ENCODE measurements at places on chromosomes 1 and 21.

DNA sequence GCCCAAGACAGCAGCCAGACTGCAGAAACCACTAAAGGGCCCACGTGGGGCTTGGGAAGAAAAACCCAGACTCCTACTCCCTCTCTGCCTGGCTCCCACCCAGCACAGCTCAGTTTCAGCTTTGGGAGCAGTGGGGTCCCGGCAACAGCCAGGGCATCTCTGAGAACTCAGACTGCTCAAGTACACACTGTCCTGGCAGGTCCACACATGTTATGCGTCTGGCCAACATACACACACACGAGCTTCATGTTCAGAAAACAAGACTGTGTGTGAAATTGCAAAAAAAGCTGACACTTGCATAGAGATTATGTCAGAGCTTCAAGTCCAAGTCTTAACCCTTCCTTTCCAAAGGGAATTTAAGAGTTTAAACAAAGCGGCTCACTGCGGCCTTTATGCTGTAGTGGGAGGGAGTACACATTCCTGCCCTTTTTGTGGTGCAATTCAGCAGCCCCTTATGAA lies 136.6 kb upstream of the CD34 start:
- DNase-seq: no peak

DNA sequence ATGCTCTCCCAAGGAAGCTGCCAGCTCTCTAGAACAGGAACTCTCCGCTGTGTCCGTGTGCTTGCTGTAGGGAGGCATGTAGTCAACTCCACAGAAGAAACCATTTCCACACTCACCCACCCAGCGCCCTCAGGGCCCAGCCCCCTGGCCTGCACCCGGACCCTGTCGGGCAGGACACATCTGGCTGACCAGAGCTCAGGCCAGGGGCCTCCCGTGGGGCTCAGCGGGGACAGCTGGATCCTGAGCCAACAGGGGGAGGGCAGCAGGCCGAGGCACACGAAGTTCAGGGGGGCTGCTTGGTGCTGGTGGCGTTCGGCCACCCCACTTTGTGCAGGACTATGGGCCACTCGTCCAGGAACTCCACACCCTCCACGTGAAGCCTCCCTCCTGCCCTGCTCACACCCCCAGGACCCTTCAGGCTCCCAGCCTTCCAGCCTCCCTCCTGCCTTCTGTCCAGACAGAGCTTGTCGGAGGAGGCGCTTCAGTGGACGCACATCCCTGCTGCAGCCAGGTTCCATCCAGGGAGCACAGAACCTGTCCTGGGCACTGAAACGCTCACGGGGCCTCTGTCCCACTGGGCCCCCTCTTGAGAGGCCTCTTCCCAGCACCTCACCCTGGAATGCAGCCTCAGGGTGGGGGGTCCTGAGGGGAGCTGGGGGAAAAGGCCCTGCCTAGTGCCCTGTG lies 15.0 kb upstream of the FAAP20 start:
- no peak for DNase-seq

DNA sequence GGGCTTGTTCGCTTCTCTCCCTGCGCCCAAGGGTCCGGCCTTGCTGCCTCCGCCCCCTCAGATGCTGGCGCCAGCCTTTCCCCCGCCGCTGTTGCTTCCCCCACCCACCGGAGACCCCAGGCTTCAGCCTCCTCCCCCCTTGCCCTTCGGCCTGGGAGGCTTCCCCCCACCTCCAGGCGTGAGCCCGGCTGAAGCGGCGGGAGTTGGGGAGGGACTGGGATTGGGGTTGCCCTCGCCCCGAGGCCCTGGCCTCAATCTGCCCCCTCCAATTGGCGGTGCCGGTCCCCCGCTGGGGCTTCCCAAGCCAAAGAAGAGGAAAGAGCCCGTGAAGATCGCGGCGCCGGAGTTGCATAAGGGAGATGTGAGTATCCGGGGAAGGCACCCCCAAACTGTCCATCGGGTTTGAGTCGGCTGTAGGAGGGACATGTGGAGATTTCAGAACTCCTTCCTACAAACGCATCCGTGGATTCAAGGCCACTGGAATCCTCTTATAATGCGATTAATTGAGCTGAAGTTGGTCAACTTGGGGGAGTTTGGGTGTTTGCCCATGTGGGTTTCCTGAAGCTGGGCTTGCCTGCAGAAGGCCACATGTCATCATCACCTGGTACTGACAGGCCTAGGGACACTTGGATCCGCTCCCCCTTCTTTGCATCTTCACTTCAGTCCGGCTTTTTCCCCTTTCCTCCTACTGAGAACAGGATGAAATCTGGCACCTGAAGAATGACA lies 707 bp downstream of the PRCC start:
- DNase-seq: peak; percentile 32

DNA sequence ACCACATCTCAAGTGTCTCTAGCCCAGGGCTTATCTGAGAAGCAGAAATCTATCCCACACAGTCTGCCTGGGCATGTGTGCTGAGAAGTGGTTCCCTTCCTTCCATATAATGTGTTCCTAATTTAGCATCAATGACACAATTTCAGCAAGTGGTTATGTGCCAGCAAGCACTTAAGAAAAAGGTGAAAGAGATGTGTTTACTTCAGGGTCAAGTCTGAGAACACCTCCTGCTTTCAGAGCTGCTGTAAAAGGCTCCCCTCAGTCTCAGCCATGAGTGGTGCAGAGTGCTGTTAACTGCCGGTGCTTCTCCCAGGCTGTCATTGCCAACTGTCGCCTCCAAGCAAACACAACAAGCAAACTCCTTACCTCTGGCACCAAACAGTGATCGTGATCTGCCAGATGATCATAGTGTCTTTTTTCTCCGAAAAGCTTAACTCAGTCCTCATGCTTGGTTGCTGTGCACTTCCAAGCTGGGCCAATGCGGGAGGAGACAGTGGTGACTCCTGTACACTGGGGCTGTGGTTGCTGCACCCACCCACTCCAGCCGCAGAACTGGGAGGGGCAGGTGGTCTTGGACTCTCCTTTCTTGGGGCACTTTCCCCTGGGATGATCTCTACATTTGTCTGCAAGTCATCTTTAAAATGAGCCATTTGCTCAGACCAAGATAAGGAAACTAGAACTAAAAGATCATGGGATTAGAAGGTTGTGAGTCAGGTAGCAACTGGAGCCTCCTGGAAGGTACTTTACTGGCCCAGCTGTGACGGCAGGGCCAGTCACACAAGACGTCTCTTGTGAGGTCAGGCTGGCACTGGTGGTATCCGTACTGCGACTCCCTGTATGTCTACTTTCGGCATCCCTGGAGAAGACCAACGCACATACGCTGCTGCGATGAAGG lies 32.4 kb downstream of the ATP1A1 start:
- DNase-seq: no peak

DNA sequence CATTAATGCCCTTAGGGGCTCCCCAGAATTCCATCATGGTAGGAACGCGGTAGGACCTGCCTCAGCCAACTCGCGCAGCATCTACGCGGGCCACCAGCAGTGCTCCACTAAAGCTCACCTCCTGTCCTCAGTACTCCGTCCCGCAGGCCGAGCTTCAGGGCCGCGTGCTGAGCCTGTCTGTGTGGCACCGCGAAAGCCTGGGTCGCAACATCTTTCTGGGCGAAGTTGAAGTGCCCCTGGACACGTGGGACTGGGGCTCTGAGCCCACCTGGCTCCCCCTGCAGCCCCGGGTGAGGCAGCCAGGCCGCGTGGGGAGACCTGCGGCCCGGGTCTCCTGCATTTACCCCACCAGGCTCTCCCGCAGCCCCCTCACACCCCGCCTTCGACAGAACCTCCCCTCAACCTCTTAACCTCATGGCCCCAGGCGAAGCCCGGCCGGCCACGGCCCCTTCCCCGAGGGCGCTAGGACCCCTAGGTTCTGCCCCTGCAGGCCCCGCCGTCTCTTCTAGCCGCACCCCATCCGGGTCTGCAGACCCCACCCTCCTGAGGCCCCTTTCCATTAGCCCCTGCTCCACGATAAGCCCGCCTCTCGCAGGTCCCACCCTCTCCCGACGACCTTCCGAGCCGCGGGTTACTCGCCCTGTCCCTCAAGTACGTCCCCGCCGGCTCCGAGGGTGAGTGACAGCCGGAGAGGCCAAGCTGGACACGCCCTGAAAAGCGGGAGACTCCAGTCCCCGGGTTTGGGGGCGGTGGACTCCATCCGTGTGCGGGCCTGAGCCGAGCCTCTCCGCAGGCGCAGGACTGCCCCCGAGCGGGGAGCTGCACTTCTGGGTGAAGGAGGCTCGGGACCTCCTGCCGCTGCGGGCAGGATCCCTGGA lies 9.1 kb downstream of the SYTL1 start:
- no peak for DNase-seq

GRCh38 chr1:152941037-152941711 lies 5.8 kb upstream of the SPRR5 start:
- DNase-seq: no peak

DNA sequence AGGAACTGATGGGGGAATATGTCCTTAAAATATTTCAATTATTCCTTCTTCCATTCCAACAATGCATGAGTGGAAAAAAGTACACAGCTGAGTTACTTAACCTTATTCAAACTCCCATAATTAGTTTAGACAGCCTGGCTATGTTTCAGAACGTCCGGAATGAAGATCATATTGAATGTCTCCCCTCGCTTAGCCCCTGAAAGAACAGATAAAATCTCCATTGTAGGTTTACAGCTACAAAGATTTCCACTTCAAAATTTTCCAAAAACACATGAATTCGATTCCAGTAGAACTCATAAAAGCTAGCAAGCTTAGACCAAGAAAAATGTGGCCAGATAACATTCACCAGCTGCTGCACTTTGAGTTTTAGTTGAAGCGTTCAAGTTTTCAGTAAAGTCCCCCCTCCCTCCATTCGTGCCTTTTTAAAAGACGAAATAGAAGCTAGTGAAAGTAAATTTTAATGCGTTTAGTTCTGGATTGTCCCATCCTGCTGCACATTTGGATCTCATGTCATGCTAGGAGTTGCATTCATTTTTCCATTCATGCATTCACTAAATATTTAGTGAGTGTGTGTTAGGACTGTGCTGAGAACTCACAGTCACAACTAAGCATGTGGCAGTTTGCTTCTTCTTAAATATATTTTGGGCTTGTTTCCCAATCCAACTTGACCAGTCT lies 29.4 kb upstream of the SSX2IP start:
- DNase-seq: no peak

GRCh38 chr1:98053471-98054366 lies 132.9 kb upstream of the DPYD start:
- no peak for DNase-seq

DNA sequence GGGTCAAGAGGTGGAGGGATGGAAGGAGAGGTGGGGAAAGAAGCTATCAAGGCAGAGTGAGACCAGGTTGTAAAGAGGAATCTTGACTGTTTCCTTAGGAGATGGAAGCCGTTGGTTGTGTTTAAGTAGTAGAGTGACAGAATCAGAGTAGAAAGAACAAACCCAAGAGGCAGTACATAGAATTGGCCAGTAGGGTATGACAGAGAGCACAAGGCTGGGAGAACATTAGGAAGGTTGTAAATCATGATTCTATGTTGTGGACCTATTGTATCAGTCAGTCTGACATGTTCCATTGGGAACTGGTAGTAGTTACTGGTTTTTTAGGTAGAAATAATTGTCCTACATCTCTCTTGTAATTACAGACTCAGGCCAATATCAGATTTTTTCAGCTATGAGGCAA lies 486.9 kb upstream of the USP24 start:
- DNase-seq: no peak

DNA sequence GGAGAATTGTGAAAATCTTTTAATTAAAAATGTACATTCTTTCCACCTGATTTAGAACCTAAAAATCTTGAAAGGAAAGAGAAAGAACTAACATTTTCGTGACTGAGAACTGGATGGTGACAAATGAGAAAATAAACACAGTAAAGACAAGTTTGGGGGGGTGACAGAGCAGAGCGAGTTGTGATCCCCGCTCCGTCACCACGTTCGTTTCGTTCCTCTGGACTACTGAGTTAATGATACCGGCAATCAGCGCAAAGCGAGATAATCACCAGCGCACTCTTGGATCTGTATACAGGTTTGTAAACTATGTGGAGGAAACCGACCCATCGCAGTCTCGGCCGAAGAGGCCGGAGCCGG lies 31.2 kb upstream of the CFAP126 start:
- DNase-seq: no peak

DNA sequence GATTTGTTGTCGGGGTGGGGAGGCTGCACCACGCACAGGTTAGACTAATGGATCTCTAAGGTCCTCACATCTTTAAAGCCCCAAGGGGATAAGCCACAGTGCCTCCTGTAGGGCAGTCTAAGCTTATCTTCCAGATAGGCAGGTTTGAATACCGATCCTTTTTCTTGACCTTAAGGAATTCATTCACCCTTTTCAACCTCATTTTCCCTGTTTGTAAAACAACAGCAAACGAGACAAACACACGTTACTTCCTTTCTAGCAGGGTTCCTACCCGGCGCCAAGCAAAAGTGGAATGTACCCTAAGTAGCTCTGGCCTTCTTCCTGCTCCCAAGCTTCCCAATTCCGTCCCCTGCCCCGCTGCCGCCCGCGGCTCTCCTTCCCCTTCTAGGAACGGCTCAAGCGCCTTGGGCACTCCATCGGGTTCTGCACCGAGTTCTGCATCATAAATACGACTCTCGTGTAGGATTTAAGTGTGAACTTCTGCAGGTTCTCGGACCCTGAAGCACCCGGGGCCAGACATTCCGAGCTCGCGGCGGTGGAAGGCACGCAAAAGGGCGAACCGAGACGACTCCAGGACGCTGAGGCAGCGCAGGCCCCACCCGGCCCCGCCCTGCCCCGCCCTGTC lies 548 bp upstream of the CDC20 start:
- DNase-seq: no peak

- no peak for DNase-seq
Observed at GRCh38 chr1:11335417-11336056, 62.5 kb downstream of the UBIAD1 start.

All from T-helper 22 cell (primary cell).